Activated CD4-positive, alpha-beta memory T cell treated with anti-CD3 and anti-CD28 coated beads for 36 hours (primary cell): ENCODE measurements at places on chromosomes 4 and X. TPM values are rescaled to one million over a fixed set of nuclear protein-coding genes. Genes with fewer than 3 reads are reported as not detected.

The SYNPO2 gene
- total RNA-seq, result 0.19 TPM

The POU4F2 gene
- total RNA-seq, result not detected

The NIPAL1 gene
- total RNA-seq, result 1.9 TPM

The ZNF732 gene
- total RNA-seq, result not detected

The PAGE4 gene
- not detected for total RNA-seq
